ENCODE measurements at places on chromosomes 6 and 20.
A peak's percentile ranks its signal among the peaks of the same experiment; 100 is the strongest.

- DNase-seq: peak; percentile 84
Measured at GRCh38 chr20:39004508-39004907, 42.4 kb downstream of the DHX35 start.

DNA sequence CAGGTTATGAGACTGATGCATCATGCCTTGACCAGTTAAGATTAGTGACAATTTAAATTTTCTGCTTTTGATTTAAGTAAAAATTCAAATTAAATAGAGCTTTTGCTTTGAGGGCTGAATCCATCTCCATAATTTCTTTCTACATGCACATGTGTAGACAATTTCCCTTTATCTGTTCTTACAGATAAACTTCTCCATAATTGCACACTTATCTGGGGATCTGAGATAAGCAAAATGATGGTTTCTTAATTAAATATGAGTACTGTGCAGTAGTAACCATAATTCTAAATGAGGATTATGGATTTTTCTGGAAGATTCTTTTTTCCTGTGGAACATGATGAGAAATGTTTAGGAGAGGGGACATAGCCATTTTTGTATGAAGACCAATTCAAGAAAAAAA, 44.7 kb downstream of the ZFAND3 start:
- DNase-seq: no peak

- no peak for DNase-seq
Measured at GRCh38 chr20:62501801-62502495, 26.2 kb upstream of the GATA5 start.

GRCh38 chr20:55456316-55456940, 548.9 kb downstream of the CBLN4 start:
- no peak for DNase-seq

DNA sequence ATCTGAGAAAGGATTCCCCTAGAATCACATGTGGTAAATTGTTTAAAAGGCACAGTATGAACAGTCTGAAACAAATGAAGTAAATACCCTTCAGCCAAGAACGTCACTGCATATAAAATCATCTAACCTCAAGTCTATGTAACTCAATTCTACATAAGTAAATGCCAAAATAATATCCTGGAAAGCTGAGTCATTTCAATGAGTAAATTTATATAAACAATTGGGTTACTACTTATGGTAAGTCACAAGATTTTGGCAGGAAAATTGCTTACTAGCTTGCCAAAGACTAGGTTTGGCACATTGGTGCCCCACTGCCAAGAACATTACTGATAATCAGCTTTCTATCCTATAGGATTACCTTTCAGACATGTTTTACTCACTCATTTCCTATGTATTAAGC, 8.4 kb downstream of the GMDS start:
- DNase-seq: no peak

DNA sequence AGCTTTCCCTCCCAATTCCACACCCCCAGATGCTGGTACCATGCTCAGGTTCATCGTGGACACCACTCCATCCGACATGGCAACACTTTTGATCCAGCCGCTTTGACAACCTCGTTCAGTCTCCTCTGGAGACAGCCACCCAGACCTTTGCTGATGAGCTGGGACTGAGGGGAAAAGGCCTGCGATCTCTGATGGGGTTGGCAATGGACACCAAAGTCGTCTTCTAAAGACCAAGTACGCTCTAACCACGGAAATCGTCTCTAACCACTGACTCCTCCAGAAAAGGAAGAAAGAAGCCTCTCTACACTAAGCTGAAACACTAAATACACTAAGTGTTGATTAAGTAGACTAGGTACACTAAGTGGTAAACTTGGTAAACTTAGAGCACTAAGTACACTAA, 26.1 kb upstream of the HLA-E start:
- DNase-seq: no peak

DNA sequence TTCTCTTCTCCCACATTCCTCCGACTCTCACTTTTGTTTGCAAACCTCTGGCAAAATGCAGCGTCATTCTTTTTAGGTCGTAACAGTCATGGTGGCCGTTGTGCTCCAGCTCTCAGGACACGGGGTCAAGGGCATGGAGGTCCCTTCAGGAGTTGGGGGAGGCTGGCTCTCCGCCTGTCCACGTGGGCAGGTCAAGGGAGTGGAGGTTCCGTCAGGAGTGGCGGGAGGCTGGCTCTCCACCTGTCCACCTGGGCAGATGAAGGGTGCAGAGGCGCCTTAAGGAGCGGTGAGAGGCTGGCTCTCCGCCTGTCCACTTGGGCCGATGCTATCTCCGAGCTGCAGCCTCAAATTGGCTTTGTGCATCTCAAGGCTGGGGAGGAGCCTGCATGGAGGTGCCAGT, 98.0 kb downstream of the ERMARD start:
- DNase-seq: no peak

GRCh38 chr6:114040871-114041270, 69.9 kb upstream of the HDAC2 start:
- DNase-seq: no peak

- DNase-seq: peak; percentile 17
Measured at GRCh38 chr6:136506124-136506799, 44.0 kb downstream of the MAP7 start.

- DNase-seq: no peak
Measured at GRCh38 chr6:70234561-70235236, 68.2 kb downstream of the COL9A1 start.

DNA sequence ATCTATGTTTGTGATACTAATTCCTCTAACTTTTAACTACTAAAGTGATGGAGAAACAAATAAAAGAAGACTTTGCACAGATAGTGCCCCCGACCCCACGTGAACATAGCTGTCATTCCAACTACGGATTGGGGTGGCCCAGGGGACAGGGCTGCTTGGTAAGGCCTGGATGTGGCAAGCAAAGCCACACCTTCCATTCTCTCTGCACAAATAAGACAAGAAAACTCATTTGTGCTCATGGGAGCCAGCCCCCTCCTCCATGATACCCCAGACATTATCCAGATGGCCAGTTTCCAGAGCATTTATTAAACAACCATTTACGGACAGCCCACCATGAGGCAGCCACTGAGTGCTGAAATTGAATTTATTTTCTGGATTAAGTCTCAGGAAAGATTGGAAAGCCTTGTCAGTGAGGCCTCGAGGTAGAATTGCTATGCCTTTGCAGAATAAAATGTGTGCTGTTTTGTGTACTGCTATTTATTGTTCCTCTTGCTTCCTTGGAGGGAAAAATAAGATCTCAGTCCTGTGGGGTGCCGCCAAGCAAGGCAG, 151.2 kb downstream of the UNC5CL start:
- no peak for DNase-seq

DNA sequence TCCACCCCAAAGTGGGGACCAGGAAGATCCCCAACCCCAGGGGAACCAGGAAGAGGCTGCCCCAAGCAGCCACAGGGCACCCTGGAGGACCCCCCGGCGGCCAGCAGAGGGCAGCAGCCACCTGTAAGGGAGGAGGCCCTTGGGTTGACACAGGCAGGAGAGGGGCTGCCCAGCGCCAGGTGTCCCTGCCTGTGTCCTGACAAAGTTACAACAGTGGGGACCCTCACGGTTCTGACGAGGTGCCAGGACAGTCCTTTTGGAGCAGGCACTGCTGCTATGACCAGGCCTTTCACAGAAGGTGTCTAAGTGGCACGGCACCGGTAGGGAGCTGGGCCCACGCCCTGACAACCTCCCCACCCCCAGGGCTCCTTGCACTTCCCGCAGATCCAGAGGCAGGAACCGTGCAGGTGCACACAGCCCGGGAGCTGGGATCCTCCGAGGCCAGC, 176.7 kb downstream of the BMP7 start:
- peak; percentile 17 for DNase-seq

DNA sequence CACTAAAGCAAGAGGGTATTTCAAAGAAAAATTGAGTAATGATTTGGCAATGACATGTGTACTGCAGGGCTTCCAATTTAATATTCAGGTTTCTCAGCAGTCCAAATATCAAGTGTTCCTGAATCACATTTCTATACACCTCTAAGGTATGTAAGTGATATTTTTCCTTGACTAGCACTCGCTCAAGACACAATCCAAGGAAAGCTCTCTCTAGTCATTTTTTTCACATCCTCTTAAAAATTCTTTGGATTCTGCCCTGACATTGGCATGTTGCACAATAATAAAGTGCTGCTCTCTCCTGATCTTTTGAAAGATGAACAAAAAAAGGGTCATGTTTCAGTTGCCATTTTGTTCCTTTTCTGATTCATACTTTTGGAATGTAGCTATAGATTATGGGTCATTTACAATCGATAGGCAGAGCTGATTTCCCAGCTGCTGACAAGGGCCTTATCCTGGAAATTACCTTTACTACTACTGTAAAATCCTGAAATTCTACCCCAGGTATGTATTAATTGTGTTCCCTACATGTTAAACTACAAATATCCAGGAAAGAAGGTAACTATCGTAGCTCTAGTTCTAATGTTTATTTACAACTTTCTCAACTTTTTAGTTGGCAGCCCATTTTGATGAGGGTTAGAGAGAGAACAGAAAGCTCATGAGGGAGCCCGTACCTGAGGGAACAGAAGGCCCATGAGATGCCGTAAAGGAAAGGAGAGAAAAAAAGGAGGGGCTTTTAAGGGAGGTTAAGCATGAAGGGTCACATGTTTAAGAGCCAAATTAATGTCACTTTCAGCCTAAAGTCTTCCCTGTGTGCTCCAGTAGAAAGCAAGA, 22.2 kb upstream of the ADGRG6 start:
- DNase-seq: no peak

GRCh38 chr20:38001981-38002380, 31.3 kb downstream of the TTI1 start:
- no peak for DNase-seq

DNA sequence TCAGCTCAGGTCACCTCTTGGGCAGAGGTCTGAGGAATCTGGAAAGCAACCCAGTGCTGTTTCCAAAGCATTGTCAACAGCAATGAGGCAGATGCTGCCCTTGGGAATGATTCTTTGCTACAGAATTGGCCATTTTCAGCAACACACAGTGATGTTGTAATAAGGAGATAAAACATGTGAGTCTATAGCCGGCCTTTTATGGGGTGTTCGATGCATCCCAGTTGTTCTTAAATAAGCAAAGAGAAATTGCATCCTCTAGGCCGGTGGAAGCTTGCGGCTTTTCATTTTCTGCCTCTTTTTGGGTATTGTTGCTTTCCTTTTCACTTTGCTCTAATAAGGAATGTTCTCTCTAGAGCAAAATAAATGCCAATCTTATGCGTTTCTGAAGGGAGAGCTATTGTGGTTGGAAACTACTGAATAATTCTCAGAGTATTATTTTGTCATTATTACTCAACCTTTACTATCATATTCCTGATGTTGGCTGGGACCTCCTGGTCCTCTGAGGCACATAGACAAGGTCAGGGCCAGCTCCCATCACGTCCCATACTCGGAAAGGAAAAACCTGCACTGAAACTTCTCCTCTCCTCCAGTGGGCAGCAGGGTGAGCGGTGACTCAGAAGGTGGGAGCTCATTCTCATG, 214.2 kb downstream of the CDH26 start:
- DNase-seq: no peak

- DNase-seq: no peak
Measured at GRCh38 chr6:1262704-1263038, 49.2 kb upstream of the FOXQ1 start.

DNA sequence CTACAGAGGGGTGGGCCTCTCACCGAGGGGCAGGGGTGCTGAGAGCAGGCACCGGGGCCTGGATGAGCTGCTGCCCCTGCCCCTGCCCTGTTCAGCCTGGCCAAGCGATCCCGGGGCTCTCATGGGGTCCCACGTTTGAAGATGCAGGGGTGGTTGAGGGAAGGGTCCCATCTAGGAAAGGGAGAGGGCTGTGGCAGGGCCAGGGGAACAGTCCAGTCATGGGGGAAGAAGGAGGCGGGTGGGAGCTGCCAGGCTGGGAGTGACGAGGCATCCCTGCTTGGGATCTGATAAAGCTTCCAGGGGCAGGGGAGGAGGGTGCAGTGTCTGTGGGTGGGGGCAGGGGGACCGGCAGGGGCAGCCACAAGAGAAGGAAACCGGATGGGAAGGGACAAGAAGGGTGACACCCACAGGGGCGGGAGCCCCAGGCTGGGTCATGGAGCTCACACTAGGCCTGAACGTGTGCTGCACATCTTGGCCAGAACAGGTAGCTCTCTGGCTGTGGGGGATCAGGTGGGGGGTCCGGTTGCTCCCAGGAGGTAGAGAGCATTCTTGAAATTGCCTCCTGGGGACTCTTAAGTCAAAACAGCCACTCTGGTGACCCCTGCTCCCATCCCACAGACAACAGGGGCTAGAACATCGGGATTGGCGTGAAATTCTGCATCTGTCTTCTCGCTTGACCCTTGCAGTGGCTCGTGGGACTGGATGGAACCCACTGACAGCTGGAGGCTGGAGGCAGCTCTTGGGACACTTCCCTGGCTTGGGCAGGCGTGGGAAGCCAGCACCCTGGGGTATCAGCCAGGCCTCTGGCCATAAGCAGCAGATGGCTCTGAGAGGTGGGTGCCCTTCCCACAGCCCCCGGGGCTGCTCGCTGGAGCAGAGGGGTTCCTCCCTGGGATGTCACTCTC, 58.0 kb upstream of the GATA5 start:
- DNase-seq: no peak

DNA sequence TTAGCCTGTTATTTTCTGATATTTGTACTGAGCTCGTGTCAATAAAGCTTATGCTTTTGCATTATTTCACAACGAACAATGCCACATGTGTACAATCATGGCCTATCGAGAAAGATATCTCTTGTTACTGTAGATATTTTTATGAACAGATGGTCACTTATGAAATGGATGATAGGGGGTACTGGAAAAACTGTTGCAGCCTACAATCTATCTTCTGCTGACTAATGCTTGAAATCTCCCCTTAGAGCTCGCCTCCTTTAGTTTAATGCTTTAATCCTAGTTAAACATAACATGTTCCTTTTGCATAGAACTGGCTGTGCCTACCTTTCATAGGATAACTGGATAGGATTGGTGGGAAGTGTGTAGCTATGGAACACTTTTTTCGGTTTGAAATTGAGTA, 296.2 kb downstream of the FARS2 start:
- no peak for DNase-seq
